ENCODE measurements at places on chromosomes 4 and X. TPM values are rescaled to one million over a fixed set of nuclear protein-coding genes. Genes with fewer than 3 reads are reported as not detected.

DNA sequence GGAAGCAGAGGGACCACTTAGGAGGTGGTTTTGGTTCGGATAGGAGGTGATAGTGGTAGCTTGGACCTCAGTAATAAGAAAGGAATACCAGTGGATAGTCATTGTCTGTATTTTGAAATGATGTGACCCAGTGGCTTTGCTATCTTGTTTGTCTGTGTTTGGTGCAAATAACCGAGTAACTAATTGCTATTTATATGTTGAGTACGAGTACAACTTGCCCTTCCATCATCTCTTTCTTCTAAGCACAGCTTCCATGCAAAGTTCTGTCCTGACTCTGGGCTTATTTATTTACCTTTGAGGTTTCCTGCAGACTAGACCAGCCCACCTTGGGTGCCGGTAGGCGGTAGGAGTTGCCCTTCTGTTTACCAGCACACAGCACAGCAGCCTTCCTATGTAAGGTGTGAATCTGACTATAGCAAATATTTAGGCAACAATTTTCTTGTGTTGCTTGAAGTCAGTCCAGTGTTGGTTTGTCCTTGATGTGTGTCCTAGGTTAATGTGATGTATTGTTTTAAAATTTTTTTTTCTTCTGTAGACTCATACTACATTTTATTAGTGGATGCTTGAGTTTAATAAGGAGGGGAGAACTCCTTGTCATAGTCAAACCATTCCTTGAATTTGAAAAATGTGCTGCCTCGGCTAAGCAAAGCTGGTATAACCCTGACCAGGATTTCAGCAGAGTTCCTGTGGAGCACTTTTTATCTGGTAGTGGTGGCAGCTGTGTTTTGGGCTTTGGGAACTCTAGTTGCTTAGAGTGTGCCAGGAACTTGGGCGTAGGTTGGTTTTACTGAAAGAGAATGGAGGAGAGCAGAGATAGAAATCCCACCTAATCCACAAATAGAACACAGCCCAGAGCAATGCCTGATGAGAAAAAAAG lies 21.9 kb downstream of the PTTG2 start:
- no peak overlapping the region for H3K4me3 ChIP-seq
- H3K36me3 ChIP-seq = no peaks in the 10 kb centered on the region
- H3K4me1 ChIP-seq = peaks cover 44% of the 10 kb centered on the region
- H3K27me3 ChIP-seq = no peaks in the 10 kb centered on the region
- DNase-seq = no peak
- H3K27ac ChIP-seq = peak overlapping the region; percentile 97

- DNase-seq = no peak
- H3K4me1 ChIP-seq = no peaks in the 10 kb centered on the region
- no peak overlapping the region for H3K4me3 ChIP-seq
- no peaks in the 10 kb centered on the region for H3K36me3 ChIP-seq
Observed at GRCh38 chrX:38214551-38215531, 5.8 kb downstream of the SRPX start.

- H3K36me3 ChIP-seq = no peaks in the 10 kb centered on the region
- no peaks in the 10 kb centered on the region for H3K27me3 ChIP-seq
- no peak overlapping the region for H3K27ac ChIP-seq
- H3K4me3 ChIP-seq = no peak overlapping the region
- no peaks in the 10 kb centered on the region for H3K4me1 ChIP-seq
Observed at GRCh38 chrX:38699121-38699520, 102.1 kb upstream of the MID1IP1 start.

- no peak overlapping the region for H3K4me3 ChIP-seq
- H3K27me3 ChIP-seq = no peaks in the 10 kb centered on the region
- no peak for DNase-seq
- no peak overlapping the region for H3K27ac ChIP-seq
- H3K36me3 ChIP-seq = no peaks in the 10 kb centered on the region
- no peaks in the 10 kb centered on the region for H3K4me1 ChIP-seq
Observed at GRCh38 chrX:155951237-155951789, 46.2 kb upstream of the IL9R start.

- DNase-seq = no peak
- H3K4me3 ChIP-seq = no peak overlapping the region
- H3K27me3 ChIP-seq = no peaks in the 10 kb centered on the region
- no peaks in the 10 kb centered on the region for H3K36me3 ChIP-seq
Observed at GRCh38 chrX:124736553-124737270, 390.3 kb downstream of the SH2D1A start.

GRCh38 chrX:24169211-24169610 lies 19.7 kb downstream of the ZFX start:
- no peak overlapping the region for H3K27ac ChIP-seq
- H3K27me3 ChIP-seq = no peaks in the 10 kb centered on the region
- no peak for DNase-seq
- no peak overlapping the region for H3K4me3 ChIP-seq
- peaks cover 59% of the 10 kb centered on the region for H3K4me1 ChIP-seq
- no peaks in the 10 kb centered on the region for H3K36me3 ChIP-seq

Gene CT45A6
- not detected for total RNA-seq

DNA sequence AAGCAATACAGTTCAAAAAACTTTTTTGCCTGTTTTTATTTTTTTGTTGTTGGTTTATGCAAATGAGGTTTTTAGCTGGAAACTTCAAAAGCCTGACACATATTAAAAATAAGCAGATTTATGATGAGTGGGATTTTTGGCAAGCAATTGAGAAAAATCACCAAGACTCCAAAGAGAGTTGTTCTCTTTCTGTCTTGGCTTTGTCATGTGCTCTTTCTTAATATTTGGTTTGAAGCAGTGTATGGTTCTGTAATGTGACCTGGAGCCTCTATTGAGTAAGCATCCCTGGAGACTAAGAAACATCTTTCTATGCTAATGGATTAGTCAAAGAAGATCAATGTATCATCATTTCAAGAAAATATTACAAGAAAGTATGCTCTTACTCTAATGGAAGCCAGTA lies 11.7 kb downstream of the TRIM2 start:
- peak overlapping the region; percentile 91 for H3K27ac ChIP-seq
- no peaks in the 10 kb centered on the region for H3K27me3 ChIP-seq
- DNase-seq = no peak
- no peak overlapping the region for H3K4me3 ChIP-seq
- no peaks in the 10 kb centered on the region for H3K36me3 ChIP-seq
